ENCODE measurements at places on chromosomes 3 and 15. TPM values are rescaled to one million over a fixed set of nuclear protein-coding genes. Genes with fewer than 3 reads are reported as not detected.
A peak's percentile ranks its signal among the peaks of the same experiment; 100 is the strongest.

The TTC23 gene
- total RNA-seq = 4.6 TPM

DNA sequence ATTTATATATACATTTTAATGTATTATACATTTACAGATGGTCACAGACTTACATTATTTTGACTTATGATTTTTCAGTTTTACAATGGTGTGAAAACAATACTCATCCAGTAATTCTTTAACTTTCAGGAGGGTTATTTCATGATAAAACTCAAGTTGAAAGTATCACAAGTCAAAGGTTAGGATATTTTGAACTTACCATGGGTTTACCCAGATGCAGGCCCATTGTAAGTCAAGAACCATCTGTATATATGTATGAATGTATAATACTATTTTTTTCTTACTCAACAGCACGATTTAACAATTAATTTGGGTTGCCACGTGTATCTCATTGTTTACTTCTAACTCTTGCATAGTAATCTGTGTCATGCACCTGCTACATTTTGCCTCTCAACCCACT, 1002.0 kb downstream of the OTOL1 start:
- no peaks in the 10 kb centered on the region for H3K27me3 ChIP-seq
- H3K4me1 ChIP-seq = no peaks in the 10 kb centered on the region
- DNase-seq = no peak
- no peak overlapping the region for H3K4me3 ChIP-seq
- H3K36me3 ChIP-seq = peaks cover 2% of the 10 kb centered on the region

DNA sequence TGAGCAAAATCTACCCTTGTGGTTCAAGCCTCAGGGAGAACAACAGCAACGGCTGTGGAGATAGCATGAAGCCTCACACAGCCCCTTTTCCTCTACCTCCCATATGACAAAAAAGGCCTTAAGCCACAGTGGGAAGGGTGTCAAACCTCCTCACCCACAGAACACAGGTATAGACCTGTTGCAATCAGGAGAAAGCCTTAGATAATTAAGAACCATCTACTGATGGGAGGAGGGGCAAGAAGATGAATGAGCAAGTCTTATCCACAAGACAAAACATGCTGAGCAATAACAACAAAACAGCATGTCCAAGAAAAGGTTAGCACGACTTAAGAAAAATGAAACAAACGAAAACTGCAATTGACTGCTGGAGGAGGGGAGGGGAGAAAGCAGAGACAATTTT, 272.9 kb upstream of the BCHE start:
- no peaks in the 10 kb centered on the region for H3K27me3 ChIP-seq
- H3K4me1 ChIP-seq = no peaks in the 10 kb centered on the region
- DNase-seq = no peak
- H3K4me3 ChIP-seq = no peak overlapping the region
- no peak overlapping the region for H3K27ac ChIP-seq

GRCh38 chr15:62503451-62503850, 338.4 kb upstream of the C2CD4B start:
- no peaks in the 10 kb centered on the region for H3K4me1 ChIP-seq
- no peak overlapping the region for H3K27ac ChIP-seq
- H3K4me3 ChIP-seq = no peak overlapping the region
- H3K36me3 ChIP-seq = no peaks in the 10 kb centered on the region

DNA sequence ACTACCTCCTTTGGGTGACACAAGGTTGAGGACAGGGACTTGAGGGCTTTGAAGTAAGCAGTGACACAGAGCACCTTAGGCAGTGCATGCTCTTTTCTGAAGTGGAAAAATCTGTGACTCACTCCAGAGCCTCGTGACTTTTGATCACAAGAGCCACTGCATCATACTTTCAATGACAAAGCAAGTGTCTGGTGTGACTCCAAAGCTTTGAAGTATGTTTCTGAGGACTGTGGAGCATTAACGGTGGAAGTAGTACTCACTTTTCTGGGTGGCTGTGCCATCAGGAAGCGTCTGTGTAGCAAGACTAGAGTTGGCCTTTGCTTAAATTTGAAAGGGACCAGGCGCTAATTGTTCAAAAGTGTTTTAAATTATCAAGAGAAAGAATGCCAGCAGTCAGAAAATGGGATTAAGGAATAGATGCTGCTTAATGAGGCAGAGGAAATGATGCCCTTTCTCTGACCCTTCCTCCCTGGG, 210.7 kb upstream of the TRIM42 start:
- peak; percentile 43 for DNase-seq
- no peak overlapping the region for H3K27ac ChIP-seq
- no peak overlapping the region for H3K4me3 ChIP-seq
- peaks cover 11% of the 10 kb centered on the region for H3K4me1 ChIP-seq

GRCh38 chr15:67805008-67805665, 20.2 kb upstream of the SKOR1 start:
- H3K4me1 ChIP-seq = no peaks in the 10 kb centered on the region
- H3K27ac ChIP-seq = no peak overlapping the region
- H3K4me3 ChIP-seq = no peak overlapping the region
- H3K36me3 ChIP-seq = no peaks in the 10 kb centered on the region
- no peaks in the 10 kb centered on the region for H3K27me3 ChIP-seq

DNA sequence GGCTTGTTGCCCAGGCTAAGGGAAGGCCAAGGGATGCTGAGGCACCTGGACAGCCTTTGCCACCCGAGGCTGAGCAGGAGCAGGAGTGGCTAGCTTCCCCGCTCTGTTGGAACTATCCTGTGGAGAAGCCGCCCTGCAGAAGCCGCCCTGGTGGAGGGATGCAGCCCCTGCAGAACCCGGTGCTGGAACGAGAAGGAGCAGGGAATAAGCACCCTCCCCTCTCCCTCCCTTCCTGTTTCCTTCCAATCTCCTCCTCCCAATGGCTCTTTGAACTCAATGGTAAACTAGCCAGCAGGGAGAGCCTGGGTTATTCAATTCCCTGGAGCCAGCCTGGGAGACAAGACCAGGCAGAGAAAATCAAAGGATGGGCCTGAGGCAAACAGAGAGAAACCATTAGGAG, 11.8 kb upstream of the HRG start:
- H3K36me3 ChIP-seq = no peaks in the 10 kb centered on the region
- H3K27me3 ChIP-seq = peaks cover 21% of the 10 kb centered on the region
- no peak for DNase-seq
- no peak overlapping the region for H3K4me3 ChIP-seq
- no peak overlapping the region for H3K27ac ChIP-seq

The ESYT3 gene
- total RNA-seq = 1.1 TPM

DNA sequence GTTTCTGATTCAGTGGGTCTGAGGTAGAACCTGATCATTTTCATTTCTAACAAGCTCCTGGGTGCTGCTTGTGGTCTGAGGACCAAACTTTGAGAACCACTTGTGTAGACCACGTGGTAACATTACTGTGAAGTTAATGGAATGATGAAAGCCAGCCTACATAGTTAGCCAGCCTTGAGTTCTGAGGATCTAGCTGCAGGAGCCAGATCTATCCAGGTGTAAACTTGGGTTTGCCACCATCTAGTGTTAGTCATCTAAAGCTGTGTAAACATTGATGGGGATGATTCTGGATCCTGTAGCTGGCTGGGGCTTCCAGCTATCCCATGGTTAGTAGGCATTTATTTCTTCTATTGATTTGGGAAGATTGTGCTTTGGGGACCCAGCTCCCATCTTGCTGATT, 170.0 kb downstream of the TMEM108 start:
- H3K36me3 ChIP-seq = no peaks in the 10 kb centered on the region
- H3K4me1 ChIP-seq = peaks cover 13% of the 10 kb centered on the region
- peaks cover 20% of the 10 kb centered on the region for H3K27me3 ChIP-seq
- H3K27ac ChIP-seq = no peak overlapping the region
- no peak overlapping the region for H3K4me3 ChIP-seq

The VGLL3 gene
- total RNA-seq = not detected

- peaks cover 16% of the 10 kb centered on the region for H3K4me1 ChIP-seq
- no peak for DNase-seq
- H3K36me3 ChIP-seq = no peaks in the 10 kb centered on the region
- no peak overlapping the region for H3K4me3 ChIP-seq
- no peak overlapping the region for H3K27ac ChIP-seq
These were observed 20.6 kb upstream of the TRANK1 start for GRCh38 chr3:36965440-36965839.

The ACSBG1 gene
- total RNA-seq = 0.32 TPM

DNA sequence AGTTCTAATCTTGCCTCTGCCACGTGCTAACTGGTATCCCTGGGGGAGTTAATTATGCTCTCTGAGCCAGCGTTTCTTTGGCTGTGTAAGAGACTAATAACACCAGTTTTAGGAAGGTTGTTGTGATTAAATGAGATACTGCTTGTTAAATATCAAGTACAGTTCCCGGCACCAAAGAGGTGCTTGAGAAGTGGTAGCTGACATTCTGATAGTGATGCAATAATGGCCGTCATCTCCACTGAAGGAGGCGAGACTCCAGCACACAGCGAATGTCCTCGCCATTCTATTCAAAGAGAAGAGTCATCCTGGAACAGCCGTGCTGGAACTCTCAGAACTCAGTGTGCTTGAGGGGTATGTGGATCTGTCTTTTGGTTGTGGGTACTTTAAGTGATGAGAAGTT, 9.8 kb upstream of the C3orf70 start:
- H3K27ac ChIP-seq = no peak overlapping the region
- no peak for DNase-seq
- no peaks in the 10 kb centered on the region for H3K36me3 ChIP-seq

The C2CD4B gene
- 0.24 TPM for total RNA-seq

The SRPRB gene
- 100 TPM for total RNA-seq

DNA sequence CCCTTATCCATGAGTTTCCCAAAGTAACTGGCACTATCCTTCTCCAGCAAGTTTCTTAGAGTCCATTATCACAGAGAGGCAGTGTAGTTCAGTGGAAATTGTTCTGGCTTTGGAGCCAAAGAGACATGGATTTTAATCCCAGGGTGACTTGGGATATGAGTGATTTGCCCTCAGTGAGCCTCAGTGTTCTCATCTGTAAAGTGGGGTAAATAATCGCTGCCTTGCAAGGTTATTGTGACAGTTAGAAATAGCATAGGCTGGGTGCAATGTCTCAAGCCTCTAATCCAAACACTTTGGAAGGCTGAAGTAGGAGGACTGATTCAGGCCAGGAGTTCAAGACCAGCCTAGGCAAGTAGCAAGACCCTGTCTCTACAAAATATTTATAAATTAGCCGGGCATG, 30.0 kb downstream of the DAPK2 start:
- no peaks in the 10 kb centered on the region for H3K36me3 ChIP-seq
- H3K4me1 ChIP-seq = peaks cover 25% of the 10 kb centered on the region
- H3K27me3 ChIP-seq = no peaks in the 10 kb centered on the region
- H3K4me3 ChIP-seq = no peak overlapping the region
- H3K27ac ChIP-seq = no peak overlapping the region
- no peak for DNase-seq

GRCh38 chr15:70195171-70195570, 97.5 kb upstream of the TLE3 start:
- no peaks in the 10 kb centered on the region for H3K4me1 ChIP-seq
- no peak overlapping the region for H3K27ac ChIP-seq
- no peaks in the 10 kb centered on the region for H3K27me3 ChIP-seq

- no peak overlapping the region for H3K27ac ChIP-seq
- H3K4me1 ChIP-seq = no peaks in the 10 kb centered on the region
- no peak overlapping the region for H3K4me3 ChIP-seq
- H3K36me3 ChIP-seq = no peaks in the 10 kb centered on the region
These were observed 29.5 kb upstream of the VEPH1 start for GRCh38 chr3:157532529-157533297.

GRCh38 chr3:155244699-155245098, 48.8 kb downstream of the STRIT1 start:
- no peak for DNase-seq
- H3K27ac ChIP-seq = no peak overlapping the region
- no peak overlapping the region for H3K4me3 ChIP-seq
- no peaks in the 10 kb centered on the region for H3K27me3 ChIP-seq
- H3K4me1 ChIP-seq = no peaks in the 10 kb centered on the region

The PPP2R3A gene
- 0.53 TPM for total RNA-seq

DNA sequence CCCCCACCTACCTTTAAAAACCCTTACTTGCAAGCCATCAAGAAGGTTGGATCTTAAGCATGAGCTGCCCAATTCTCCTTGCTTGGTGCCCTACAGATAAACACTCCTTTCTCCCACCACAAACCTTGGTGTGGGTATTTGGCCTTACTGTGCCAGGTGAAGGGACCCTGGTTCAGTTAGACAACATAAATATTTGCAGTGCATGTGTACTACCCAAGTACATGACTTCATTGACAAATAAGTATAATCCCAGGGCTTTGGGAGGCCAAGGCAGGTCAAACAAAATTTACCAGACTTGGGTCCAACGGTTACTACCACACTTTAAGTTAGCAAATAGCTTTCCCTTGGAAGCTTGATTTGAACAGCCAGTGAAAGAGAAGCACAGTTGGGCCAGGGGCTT, 9.3 kb upstream of the CNOT10 start:
- H3K36me3 ChIP-seq = no peaks in the 10 kb centered on the region
- no peaks in the 10 kb centered on the region for H3K27me3 ChIP-seq
- DNase-seq = no peak
- no peak overlapping the region for H3K4me3 ChIP-seq
- H3K27ac ChIP-seq = no peak overlapping the region
- H3K4me1 ChIP-seq = peaks cover 5% of the 10 kb centered on the region

The HRG gene
- total RNA-seq = not detected

- no peak overlapping the region for H3K4me3 ChIP-seq
- H3K27me3 ChIP-seq = no peaks in the 10 kb centered on the region
- no peaks in the 10 kb centered on the region for H3K4me1 ChIP-seq
- H3K27ac ChIP-seq = no peak overlapping the region
- no peak for DNase-seq
- peaks cover 17% of the 10 kb centered on the region for H3K36me3 ChIP-seq
These were observed 130.5 kb downstream of the XXYLT1 start for GRCh38 chr3:195140410-195140809.

DNA sequence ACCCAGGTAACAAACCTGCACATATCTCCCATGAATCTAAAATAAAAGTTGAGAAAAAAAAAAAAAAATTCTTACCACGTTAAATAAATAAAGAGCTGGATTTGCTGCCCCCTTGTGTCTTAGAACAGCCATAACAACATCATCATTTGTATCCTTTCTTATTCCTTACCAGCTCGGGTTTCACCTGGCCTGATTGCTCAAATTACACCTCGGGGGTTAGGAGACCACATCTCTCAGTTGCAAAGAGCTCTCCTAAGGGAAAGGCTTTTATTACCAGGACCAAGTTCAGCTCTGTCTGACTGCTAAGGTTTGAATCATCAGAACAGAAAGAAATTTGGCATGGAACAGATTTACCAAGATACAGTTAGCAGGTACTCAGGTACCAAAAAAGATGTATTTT, 25.8 kb upstream of the RPL39L start:
- peak; percentile 25 for DNase-seq
- H3K4me1 ChIP-seq = peaks cover 5% of the 10 kb centered on the region
- H3K27ac ChIP-seq = no peak overlapping the region
- peaks cover 10% of the 10 kb centered on the region for H3K27me3 ChIP-seq
- H3K36me3 ChIP-seq = no peaks in the 10 kb centered on the region
- no peak overlapping the region for H3K4me3 ChIP-seq

- no peaks in the 10 kb centered on the region for H3K36me3 ChIP-seq
- no peak for DNase-seq
- no peak overlapping the region for H3K27ac ChIP-seq
- H3K4me3 ChIP-seq = no peak overlapping the region
These were observed 147.7 kb downstream of the WNT5A start for GRCh38 chr3:55339390-55339789.

GRCh38 chr3:183285828-183286457, 32.9 kb downstream of the B3GNT5 start:
- H3K4me3 ChIP-seq = peak overlapping the region; percentile 86
- peak overlapping the region; percentile 90 for H3K27ac ChIP-seq
- H3K36me3 ChIP-seq = no peaks in the 10 kb centered on the region
- H3K27me3 ChIP-seq = no peaks in the 10 kb centered on the region

All from activated T-cell treated with anti-CD3 and anti-CD28 coated beads, Interleukin-2, amount 50 U/mL, for 72 hours (primary cell).